ENCODE measurements at places on chromosomes 3 and 15.

DNA sequence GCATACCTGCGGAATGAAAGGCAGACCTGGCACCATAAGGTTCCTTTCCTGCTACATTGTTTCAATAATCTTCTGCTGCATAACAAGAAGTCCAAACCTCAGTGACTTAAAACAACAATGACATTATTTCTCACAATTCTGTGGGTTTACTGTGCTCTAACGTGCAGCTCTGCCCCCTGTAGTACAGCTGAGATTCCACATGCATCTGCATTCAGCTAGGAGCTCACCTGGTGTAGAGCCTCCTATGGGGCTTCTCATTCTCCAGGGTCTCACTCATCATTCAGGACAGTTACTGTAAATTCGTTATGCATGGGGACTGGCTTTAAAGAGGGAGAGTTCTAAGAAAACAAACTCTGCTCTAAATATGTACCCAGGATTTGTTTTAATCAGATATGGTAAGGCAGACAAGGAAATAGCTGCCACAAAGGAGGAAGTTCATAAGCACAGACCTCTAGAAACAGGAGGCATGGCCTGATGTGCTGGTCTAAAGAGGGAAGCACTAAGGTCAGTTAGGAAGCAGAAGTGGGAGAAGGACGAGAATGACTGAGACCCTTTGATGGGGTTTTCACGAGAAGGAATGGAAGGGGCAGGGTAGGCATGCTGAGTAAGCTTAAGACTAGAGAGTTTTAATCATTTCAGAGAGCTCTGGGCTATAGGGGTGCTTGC lies 347.0 kb downstream of the NEK10 start:
- DNase-seq: no peak

GRCh38 chr3:57530071-57530608 lies 14.0 kb downstream of the DNAH12 start:
- no peak for DNase-seq

DNA sequence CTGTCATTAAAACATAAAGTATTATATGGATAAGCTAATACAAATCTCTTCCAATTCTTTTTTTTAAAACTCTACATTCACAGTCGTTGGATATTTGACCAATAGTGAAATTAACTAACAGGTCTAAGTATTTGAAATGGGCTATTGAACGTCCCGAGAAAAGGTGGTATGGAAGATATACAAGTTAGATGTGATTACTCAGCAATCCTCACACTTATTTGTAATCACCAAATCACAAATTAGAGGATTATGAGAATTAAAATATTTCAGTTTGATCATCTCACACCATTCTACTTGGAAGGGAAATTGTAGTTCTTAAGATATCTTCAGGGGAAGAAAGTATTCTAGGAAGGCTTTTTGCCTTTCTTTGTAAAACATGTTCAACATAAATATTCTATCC lies 60.5 kb downstream of the GAP43 start:
- no peak for DNase-seq

DNA sequence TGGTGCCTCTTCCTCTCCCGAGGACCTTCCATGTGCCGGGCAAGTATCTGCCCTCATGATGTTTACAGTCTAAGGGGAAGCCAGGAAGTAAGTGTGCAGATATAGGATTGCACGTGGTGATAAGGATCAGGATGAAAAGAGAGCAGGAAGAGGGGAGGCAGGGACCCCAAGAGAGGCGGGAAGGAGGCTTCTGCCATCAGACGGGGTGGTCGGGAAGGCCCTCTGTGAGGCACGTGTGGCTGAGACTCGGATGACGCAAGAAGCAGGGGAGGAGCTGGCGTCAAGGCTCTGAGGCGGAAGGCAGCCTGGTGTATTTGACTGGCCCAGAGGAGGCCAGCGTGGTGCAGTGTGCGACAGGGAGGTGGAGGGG lies 762 bp upstream of the IQSEC1 start:
- DNase-seq: no peak

DNA sequence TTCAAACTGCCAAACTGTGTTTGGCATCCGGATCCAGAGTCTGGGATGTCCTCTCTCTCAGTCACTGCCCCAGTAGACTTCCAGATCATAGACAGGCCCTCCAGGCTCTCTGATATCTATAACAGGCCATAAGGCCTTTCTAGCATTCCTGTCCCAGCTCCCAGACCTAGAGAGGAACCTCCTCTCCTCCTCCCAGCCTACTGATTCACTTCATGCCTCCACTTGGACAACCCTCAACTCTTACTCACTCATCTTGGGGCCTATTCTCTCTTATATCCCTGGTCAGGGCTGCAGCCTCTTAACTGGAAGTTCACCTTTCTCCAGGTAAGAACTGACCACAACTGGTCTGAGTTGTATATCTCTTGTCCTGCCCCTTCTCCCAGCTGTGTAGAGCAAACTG lies 253.7 kb upstream of the TRIM42 start:
- DNase-seq: no peak

DNA sequence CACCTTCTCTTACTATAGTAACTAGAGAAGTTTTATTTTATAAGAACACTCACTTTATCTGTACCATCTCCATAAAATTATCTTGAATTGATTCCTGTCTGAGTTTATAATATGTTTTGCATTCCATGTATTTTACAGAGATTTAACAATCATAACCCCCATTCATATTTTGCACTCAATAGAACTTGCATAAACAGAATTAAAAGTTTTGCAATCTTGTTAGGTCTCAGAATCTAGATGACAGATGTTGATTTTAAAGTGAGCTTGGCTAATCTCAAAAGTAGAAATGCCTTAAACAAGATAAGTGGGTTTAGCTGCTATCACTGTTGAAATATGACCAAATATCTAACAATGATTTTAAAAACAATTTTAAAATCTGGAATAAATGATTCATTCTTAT lies 107.9 kb upstream of the EPHA6 start:
- no peak for DNase-seq

DNA sequence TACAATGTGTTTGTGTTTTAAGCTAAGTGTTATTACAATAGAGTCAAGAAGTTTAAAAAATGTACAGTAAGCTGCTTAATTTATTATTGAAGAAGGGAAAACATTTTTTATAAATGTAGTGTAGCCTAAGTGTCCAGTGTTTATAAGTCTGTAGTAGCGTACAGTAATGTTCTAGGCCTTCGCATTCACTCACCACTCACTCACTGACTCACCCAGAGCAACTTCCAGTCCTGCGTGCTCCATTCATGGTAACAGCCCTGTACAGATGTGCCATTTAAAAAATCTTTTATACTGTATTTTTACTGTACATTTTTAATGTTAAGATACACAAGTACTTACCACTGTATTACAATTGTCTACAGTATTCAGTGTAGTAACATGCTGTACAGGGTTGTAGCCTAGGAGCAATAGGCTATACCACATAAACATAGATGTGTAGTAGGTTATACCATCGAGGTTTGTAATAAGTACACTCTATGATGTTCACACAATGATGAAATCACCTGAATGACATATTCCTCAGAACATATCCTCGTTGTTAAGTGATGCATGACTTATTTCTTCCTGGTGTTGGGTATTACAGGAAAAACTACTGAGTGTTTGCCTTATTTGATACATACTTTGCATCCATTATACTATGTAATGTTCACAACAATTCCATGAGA lies 156.6 kb upstream of the NUDT16 start:
- no peak for DNase-seq

- no peak for DNase-seq
These were observed 472.9 kb upstream of the THBS1 start for GRCh38 chr15:39108021-39108420.

DNA sequence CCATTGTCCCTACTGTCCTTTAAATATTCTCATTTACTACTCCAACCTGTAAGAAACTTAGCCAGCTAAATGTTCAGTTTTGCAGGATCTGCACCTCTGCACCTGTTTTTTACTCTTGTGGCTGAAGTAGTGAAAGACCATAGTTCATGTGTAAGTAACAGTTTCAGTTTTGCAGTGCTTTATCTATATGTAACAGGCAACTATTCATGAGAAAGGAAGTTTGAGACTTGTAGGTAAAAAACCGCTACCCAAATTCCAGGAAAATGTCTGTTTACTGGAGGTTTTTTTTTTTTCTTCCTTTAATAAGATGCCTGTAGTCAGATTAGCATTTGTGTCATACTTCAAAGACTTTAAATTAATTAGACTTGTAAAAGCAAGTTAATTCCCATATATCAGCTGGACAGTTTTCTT lies 25.4 kb upstream of the MBNL1 start:
- no peak for DNase-seq

DNA sequence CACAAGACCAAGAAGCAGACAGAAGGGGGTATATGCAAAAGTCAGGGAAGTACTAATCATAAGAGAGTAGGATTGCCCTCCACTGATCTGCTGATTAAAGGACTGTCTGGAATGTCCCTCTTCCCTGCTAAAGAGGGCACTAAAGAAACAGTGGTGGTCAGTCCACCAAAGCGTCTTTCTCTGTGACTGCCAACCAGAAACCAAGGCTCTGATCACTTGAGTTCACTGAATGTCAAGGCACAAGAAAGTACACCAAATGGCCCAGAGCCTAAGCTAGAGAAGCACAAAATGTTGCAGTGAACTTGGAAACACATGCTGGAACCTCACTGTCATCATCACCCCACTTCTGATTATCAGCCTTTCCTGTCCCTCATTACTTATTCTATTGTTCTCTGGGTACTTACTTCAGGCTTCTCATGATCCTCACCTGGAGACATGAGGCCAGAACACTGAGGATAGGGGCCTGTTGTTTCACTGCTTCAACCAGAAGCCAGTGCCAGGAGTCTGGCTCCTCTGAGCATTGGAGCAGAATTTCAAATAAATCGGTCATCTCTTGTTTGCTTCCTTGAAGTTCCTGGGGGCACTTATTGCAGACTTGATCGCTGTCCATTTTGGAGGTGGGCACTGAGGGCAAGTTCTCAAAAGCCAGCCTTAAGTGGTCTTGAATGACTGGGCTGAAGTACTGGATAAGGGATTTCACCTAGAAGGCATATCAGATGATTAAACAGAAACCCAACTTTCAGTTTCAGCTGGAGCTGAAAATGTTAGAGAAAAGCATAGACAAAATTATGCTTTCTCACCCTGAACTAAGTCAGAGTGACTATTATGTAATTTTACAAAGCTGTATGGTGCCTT lies 58.9 kb downstream of the EIF3J start:
- no peak for DNase-seq

GRCh38 chr15:69288531-69289341 lies 10.0 kb upstream of the PAQR5 start:
- DNase-seq: no peak
